ENCODE measurements at places on chromosomes 2 and 18. TPM values are rescaled to one million over a fixed set of nuclear protein-coding genes. Genes with fewer than 3 reads are reported as not detected.

- no peaks in the 10 kb centered on the region for H3K4me1 ChIP-seq
- H3K4me3 ChIP-seq: no peak overlapping the region
- H3K27me3 ChIP-seq: no peaks in the 10 kb centered on the region
- H3K27ac ChIP-seq: no peak overlapping the region
Observed at GRCh38 chr2:10776231-10776977, 36.2 kb downstream of the PDIA6 start.

DNA sequence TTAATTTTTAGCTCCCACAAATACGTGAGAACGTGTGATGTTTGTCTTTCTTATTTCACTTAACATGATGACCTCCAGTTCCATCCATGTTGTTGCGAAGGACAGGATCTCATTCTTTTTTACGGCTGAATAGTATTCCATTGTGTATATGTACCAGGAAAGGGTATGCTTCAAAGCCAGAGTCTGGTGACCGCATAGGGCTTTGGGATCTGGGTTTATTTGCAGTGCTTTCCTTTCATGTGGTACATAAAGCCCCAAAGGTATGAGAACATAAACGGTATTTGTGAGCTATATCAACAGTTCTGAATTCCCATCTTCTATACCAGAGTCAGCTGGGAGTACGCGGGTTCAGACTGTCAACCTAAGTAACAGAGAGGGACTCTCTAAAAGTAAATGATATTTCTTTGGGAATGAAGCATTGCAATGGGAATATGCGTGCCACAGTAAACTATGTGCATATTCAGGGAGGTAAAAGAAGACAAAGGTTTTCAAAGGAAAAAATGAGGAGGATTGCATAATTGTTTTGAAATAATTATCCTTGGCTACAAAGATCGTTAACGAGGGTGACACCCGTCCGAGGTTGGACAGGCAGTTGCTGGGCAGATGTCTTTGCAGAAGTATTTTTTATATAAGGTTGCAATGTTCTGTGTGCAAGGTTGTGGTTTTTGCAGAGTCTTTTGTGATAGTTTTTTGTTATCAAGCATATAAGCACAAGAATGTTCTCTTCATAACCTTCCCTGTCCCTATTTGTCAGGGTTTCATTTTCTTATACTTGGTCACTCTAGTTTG lies 24.4 kb downstream of the CRYGD start:
- H3K4me3 ChIP-seq: no peak overlapping the region
- no peaks in the 10 kb centered on the region for H3K4me1 ChIP-seq
- H3K27me3 ChIP-seq: no peaks in the 10 kb centered on the region
- H3K36me3 ChIP-seq: no peaks in the 10 kb centered on the region
- DNase-seq: no peak

DNA sequence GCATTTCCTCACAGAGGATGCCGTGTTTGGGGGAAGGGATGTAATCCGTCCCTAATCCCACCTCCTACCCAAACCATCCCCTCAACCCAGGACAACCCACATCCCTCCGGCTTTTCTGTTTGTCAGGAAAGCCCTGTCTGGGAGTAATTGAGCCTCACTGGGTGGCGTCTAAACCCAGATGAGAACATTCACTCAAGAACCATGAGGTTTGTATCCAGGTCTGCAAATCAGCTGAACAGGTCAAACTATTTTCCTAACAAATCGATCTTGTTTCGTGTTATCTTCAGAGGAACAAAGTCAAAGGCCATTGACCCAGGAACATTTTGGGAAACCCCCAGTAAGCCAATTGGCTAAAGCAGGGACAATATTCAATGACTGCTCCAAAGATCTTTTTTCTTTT lies 25.7 kb downstream of the CYP27C1 start:
- no peak for DNase-seq
- no peaks in the 10 kb centered on the region for H3K27me3 ChIP-seq
- no peaks in the 10 kb centered on the region for H3K36me3 ChIP-seq
- H3K4me3 ChIP-seq: no peak overlapping the region
- H3K4me1 ChIP-seq: peaks cover 3% of the 10 kb centered on the region
- H3K27ac ChIP-seq: no peak overlapping the region

DNA sequence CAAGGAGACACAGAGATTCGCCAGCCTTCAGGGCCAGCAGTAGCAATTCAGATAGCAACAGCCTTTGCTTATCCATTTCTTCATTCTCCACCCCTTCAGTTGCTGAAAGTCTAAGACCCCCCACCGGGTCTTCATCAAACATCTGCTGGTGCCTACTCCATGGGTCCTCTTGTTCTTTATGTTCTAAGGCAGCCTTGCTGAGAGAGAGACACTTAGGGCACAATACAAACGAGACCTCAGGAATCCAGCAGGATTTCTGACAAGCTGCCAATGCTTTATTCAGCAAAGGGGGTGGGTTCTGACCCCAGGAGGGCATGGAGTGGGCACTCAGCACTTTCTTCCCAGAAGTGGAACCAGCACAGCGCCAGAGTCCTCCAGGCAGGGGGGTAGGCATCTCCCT lies 36.2 kb upstream of the CNGA3 start:
- no peaks in the 10 kb centered on the region for H3K4me1 ChIP-seq
- no peak overlapping the region for H3K4me3 ChIP-seq
- H3K27me3 ChIP-seq: no peaks in the 10 kb centered on the region
- DNase-seq: no peak
- H3K27ac ChIP-seq: no peak overlapping the region
- no peaks in the 10 kb centered on the region for H3K36me3 ChIP-seq

DNA sequence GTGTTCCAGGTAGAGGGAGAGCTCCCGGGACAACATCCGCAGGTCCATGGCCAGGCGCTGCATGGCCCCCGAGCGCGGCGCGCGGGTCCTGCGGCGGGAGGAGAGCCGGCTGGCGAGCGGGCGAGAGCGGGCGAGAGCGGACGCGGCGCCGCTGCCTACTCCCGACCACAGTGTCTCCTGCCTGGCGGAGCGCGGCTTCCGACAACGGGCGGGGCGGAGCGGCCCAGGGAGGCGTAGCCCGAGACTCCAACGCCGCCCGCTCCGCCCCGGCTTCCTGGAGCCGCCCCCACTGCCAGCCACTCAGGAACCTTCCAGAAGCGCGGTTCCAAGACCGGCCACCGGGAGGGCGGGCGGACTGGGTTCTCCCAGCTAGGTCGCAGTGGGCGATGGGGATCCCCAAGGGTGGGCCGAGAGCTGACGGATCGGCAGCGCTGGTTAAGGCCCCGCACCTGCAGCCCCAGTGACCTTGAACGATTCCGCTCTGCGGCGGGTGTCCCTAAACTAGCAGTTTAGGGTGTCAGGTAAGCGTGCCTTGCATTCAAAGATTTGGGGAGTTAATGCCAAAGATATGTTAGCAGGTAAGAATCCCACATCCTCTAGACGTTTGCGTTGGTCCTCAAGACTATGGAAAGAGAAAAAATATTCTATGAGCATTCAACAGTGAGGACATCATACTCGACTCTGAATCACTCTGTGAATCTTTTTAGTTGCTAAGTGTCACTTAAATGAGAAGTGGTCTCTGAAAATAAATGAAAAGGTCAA lies at the start of gene ABHD3:
ABHD3 (minus strand) TSS at position 172 of the 762 bp plus-strand sequence; CDS start at position 63, 109 bp downstream.
- peak within 1 kb of the TSS; percentile 51 for H3K4me3 ChIP-seq
- H3K4me1 ChIP-seq: peaks cover 2% of the 10 kb centered on the region
- peak within 1 kb of the TSS; percentile 80 for H3K27ac ChIP-seq

DNA sequence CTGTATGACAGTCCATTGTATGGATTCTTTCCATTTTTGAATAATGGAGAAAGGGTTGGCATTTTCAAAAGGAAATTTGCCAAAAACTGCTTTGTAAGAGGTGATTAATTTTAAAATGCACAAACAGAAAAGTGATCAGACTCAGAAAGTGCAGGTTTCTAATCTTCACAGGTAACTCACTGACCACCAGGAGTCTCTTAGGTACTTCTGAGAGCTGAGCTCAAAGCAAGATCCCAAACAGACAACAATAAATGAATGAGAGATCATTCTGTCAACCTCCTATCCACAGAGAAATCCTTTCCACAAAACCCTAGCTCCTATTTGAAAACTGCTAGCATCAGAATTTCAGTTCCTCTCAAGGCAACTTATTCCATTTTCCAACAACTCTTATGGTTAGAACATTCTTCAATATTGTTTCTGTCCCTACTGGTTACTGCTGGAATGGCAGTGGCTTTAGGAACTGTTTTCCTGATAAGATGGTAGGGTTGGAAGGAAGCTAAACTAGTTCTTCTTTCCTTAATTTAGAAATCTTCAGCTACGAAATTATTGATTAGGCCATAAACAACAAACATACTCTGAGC lies 20.6 kb upstream of the HAAO start:
- no peak overlapping the region for H3K4me3 ChIP-seq
- no peak for DNase-seq
- no peak overlapping the region for H3K27ac ChIP-seq

DNA sequence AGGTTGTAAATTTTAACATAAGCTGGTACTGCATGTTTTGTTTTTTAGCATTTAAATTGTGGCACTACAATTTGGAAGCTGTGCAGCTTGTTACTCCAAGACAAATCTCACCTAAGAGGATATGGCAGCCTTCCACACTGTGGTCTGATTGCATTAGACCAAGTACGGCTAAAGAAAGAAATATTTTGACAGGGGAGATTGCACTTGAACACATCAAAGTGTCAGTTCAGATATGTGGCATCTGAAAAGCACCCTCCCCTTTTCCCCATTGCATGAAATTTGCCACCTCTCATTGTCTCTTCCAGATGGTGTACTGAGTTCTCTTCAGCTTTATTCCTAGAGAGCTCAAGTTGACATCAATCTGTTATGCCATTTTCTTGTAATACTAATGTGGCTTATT lies 295.9 kb downstream of the ERBB4 start:
- no peak for DNase-seq
- peaks cover 5% of the 10 kb centered on the region for H3K27me3 ChIP-seq
- no peaks in the 10 kb centered on the region for H3K36me3 ChIP-seq
- H3K27ac ChIP-seq: no peak overlapping the region
- no peaks in the 10 kb centered on the region for H3K4me1 ChIP-seq

GRCh38 chr2:102983786-102984185 lies 222.0 kb downstream of the TMEM182 start:
- no peaks in the 10 kb centered on the region for H3K4me1 ChIP-seq
- no peak for DNase-seq
- no peaks in the 10 kb centered on the region for H3K36me3 ChIP-seq
- H3K27ac ChIP-seq: no peak overlapping the region
- H3K27me3 ChIP-seq: no peaks in the 10 kb centered on the region

- no peaks in the 10 kb centered on the region for H3K27me3 ChIP-seq
- H3K4me1 ChIP-seq: no peaks in the 10 kb centered on the region
- H3K27ac ChIP-seq: no peak overlapping the region
- H3K4me3 ChIP-seq: no peak overlapping the region
- H3K36me3 ChIP-seq: no peaks in the 10 kb centered on the region
- DNase-seq: no peak
Observed at GRCh38 chr2:148893906-148894305, 18.9 kb downstream of the KIF5C start.

DNA sequence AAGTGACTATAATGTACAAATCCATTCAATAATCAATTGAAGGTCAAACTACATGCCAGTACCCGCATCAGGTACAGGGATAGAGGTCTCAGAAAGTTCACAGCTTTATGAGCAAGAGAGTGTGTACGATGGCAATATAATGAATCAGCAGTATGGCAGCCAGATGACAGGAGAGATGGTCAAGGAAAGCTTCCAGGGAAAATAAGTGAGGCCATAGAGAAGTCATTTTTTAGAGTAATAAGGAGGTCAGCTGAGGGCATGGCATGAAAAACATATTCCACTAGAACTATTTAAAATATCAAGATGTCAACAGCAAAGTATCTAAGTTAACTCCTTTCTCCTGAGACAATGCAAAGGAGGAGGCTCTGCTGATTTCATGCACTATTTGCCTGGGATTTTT lies 108.0 kb downstream of the SLC8A1 start:
- no peaks in the 10 kb centered on the region for H3K27me3 ChIP-seq
- peaks cover 3% of the 10 kb centered on the region for H3K4me1 ChIP-seq
- H3K27ac ChIP-seq: no peak overlapping the region
- no peak for DNase-seq

GRCh38 chr2:415986-416610 lies 128.2 kb upstream of the ALKAL2 start:
- no peak overlapping the region for H3K27ac ChIP-seq
- no peaks in the 10 kb centered on the region for H3K36me3 ChIP-seq
- no peaks in the 10 kb centered on the region for H3K27me3 ChIP-seq
- DNase-seq: no peak
- no peak overlapping the region for H3K4me3 ChIP-seq

DNA sequence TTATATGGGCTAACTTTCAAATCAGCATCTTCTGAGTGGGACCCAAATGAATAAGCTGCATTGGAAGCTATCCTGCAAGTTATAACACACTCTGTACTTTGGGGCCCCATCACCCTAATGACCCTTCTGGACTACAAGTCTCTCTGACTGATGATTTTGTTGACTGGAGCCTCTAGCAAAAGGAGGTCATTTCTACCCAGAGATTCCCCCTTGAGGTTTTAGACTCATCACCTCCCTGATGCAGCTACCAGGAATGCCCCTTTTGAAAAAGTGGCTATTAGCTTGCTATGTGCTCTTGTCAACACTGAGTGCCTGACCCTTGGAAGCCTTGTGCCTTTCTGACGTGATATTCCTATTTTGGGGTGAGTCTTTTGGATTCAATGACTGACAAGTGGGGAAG lies 54.5 kb upstream of the NEMP2 start:
- no peaks in the 10 kb centered on the region for H3K36me3 ChIP-seq
- DNase-seq: no peak
- H3K27me3 ChIP-seq: no peaks in the 10 kb centered on the region
- H3K4me3 ChIP-seq: no peak overlapping the region

DNA sequence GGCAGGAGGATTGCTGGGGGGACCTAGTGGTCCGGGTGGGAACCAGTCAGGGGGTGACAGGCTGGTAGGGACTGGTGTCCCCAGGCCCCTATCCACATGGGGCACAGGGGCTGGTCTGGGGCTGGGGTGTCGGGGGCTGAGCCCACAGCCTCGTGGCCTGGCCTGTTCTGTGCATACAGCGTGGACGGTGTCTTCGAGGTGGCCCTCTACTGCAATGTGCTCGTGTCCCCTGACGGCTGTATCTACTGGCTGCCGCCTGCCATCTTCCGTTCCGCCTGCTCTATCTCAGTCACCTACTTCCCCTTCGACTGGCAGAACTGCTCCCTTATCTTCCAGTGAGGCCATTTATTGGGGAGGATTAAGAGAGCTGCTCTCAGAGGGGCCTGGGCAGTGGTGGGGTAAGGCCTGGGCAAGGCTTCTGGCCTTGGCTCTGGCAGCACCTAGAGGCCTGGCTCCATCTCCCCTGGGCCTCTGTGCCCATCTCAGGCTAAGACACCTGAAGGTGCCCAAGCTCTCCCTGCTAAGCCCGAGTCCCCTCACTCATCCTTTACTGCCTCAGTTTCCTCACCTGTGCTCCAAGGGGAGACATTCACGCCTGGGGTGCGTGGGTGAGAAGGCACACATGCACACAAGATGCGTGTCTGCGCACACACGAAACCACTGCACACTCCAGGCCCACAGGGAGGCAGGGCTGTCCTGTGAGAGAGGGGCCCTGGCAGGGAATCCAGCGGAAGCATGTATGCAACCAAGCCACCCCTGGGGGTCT lies 1.9 kb downstream of the CHRNG start:
- no peaks in the 10 kb centered on the region for H3K4me1 ChIP-seq
- no peak overlapping the region for H3K27ac ChIP-seq
- no peak for DNase-seq
- no peaks in the 10 kb centered on the region for H3K36me3 ChIP-seq
- no peaks in the 10 kb centered on the region for H3K27me3 ChIP-seq

- peaks cover 8% of the 10 kb centered on the region for H3K4me1 ChIP-seq
- H3K36me3 ChIP-seq: no peaks in the 10 kb centered on the region
- H3K4me3 ChIP-seq: no peak overlapping the region
- DNase-seq: no peak
- H3K27me3 ChIP-seq: no peaks in the 10 kb centered on the region
Observed at GRCh38 chr2:189157456-189157855, 22.1 kb downstream of the COL5A2 start.

ABCG5 gene
- not detected for total RNA-seq

GKN1 gene
- not detected for total RNA-seq

NGEF gene
- total RNA-seq: 0.18 TPM

PAX3 gene
- not detected for total RNA-seq

IGFBP5 gene
- total RNA-seq: 2,906 TPM

ICA1L gene
- 20.8 TPM for total RNA-seq
